ENCODE measurements at places on chromosomes 11 and 22.

- no peak for DNase-seq
Observed at GRCh38 chr11:21485006-21485405, 707.9 kb upstream of the ANO5 start.

GRCh38 chr22:37186228-37186996, 1.6 kb downstream of the C1QTNF6 start:
- no peak for DNase-seq

GRCh38 chr11:61293867-61294716, 1.0 kb downstream of the VWCE start:
- peak; percentile 11 for DNase-seq

- DNase-seq = no peak
Observed at GRCh38 chr11:78613378-78613813, 38.7 kb upstream of the NARS2 start.

DNA sequence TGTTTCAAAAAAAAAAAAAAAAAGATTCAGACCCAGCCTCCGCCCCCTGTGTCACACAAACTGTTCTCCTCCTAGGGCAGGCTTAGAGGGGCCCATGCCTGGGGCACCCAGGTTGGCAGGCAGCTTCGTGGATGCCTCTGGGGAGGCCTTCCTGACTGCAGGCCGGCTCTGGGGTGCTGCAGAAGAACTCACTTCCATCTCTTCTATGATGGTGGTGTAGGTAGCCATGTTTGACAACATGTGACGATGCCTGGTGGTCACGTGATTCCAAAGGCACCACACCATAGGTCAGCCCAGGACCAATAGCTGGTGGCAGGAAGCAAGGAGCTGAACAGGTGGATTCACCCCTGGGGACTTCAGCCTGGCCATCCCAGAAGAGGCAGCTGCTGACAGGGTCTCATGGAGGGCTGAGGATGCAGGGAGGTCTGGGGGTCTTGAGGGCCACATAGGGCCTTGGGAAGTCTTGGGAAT, 24.1 kb upstream of the CELSR1 start:
- DNase-seq = no peak

Measured in GF-D8 (cell line).